ENCODE measurements at places on chromosomes 1 and 21.
A peak's percentile ranks its signal among the peaks of the same experiment; 100 is the strongest.

- DNase-seq: no peak
Observed at GRCh38 chr1:228765168-228765946, 30.1 kb downstream of the RHOU start.

DNA sequence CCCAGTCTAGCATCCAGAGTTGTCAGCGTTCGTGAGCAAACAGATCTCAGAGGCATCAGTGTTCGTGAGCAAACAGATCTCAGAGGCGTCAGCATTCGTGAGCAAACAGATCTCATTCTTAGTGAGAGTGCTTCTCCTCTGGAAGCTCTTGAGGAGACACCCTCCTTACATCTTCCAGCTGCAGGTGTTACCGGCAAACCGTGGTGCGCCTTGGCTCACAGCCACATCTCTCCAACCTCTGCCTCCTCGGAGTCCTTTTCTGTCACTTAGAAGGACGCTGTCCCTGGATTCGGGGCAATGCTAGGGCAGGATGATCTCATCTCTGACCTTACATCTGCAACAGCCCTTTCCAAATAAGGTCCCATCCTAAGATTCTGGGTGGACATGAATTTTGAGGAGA is 14.6 kb upstream of the UMODL1 start:
- no peak for DNase-seq

DNA sequence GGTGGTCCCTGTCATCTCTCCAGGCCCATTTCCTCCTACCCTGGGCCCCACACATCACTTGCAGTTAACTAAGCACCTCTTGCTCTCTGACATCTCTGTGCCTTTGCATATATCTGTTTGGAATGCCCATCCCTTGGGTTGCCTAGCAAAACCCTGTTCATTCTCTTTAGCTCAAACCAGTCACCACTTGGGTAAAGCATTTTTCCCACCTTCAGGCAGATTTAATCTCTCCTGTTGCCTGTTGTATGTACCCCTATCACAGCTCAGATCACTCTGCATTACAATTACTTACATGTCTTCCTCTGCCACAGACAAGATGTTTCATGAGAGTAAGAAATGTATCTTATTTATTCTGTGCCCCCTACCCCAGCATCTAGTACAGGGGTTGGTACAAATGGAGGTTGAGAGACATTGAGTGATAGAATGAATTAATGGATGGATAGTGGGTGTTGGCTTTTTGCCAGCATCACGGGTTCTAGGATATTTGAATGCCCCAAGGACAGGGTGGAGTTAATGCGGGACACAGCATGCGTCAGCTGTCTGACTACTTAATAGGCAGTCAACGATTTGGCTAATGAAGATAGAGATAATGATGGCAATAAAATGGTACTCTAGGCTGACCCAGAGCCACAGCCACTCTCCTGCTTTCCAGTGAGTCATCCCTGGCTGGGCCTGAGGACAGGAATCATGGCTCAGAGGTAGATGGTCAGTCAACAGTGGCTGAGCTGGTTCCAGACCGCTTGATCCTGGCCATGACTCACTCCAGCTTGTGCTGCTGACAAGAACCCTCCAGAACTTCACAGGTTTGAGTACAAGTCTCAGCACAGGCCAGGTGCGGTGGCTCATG is 6.5 kb downstream of the NR0B2 start:
- DNase-seq: no peak

DNA sequence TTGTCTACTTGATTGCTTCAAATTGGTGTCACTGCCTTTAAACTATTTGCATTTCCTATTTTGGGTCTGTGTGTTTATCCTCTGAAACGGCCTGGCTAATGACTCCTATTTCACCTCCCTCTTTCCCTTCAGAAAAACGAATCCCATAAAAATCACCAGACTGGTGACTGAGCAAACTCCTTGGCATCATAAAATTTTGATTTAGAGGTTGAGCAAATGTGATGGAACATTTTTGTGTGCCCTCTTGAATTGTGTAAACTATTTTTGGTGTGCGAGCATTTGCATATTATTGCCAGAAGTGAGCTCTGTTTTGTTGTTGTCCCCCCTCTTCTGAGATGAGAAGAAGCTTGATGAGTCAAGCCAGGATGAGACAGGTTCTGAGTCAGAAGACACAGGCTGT is 316.1 kb downstream of the AJAP1 start:
- DNase-seq: no peak

GRCh38 chr1:49106445-49106844 is 329.8 kb upstream of the BEND5 start:
- DNase-seq: no peak

DNA sequence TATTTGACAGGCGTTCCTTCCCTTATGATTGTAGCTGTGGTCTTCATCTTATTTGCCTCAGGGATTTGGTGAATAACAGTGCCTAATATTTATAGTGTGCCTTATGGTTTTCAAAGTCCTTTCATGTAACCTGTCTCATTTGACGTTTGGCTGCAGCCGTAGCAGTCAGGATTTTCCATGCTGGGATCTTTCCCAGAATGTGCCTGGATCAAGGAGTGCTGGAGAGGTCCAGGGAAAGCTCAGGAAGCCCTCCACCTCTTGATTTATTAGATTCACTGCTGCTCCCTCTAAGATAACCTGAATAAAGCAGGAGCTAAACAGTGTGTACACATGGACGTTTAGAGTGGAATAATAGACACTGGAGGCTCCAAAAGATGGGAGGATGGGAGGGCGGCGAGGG is 5.2 kb downstream of the C1orf21 start:
- no peak for DNase-seq

- DNase-seq: peak; percentile 30
Observed at GRCh38 chr1:221886743-221887414, 145.0 kb upstream of the DUSP10 start.

- DNase-seq: no peak
Observed at GRCh38 chr1:228552596-228553176, 65.5 kb downstream of the RNF187 start.

DNA sequence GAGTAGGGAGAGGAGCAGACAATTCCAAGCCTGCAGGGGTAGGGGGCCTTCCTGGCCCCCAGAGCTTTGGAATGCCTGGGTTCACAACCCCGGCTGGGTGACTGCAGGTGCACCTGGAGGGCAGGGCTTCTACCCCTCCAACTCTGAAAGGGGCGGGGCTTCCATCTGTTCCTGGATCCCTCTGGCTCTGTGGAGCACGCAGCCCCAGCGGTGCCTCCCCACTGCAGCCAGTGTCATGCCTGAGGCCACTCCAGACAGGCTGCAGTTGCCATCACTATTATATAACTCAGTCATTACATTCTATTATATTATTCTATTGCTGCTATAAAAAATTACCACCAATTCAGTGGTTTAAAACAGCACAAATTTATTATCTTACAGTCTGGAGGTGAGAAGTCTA is 12.5 kb upstream of the FNBP1L start:
- DNase-seq: no peak

DNA sequence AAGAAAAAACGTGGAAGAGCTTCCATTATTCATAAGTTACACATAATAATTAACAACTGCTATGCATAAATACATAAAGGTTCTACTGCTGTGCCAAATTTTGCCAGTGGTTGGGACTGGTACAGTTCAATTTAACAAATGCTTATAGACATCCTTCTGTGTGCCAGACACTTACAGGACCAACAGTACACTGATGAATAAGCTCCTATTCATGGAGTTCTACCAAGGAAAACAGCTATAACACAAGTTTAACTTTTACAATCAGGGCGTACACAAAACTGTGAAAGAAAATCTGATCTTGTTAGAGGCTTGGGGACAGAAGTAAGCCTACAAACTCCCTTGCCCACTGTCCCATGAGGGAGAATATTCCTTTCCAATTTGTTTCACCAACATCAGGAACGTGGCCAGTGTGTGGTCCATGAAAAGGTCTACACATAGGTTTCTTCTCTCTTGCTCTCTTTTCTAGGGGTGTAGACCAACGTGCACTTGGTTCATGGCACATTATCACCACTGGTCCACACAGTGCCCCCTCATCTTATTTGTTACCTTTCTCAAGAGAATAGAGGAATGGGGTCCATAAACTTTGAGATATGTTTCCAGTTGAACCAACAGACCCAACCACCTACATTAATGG is 10.1 kb downstream of the NRIP1 start:
- no peak for DNase-seq

DNA sequence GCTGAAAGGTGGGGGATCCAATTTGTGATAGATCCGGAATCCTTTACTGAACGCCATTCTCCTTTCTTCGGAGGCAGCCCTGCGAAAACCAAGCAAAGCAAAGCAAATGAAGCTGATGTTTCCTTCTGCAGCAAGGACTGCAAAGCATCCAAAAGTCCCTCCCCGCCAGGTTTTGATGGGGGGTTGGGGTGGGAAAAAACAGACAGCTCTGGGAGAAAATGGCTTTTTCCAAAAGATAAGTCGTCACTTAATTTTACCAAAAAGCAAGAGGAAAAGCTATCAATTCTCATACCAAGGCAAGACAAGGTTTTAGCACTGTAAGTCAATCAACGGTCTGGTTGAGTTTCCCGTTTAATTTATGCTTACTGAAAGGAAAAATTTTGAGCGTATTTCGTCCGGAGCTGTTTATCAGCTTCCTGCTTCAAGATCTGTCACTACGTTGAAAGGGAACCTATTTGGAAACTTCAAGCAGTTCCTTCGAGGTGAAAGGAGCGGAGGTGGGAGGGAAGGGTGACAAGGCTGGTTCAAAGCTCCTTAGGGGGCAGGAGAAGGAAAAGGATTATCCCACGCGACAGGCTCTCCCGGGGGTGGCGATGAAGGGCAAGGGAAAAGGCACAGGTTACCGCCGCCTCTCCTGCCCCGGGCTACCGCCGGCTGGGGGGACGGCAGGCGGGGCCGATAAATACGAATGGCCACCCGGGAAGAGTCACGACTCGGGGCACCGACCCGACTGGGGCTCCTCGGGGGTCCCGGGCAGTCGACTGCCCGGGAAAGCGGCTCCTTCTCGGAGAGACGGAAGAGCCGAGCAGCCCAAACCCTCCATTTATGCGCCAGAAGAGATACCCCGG is 750 bp downstream of the SYNJ1 start:
- DNase-seq: peak; percentile 11

DNA sequence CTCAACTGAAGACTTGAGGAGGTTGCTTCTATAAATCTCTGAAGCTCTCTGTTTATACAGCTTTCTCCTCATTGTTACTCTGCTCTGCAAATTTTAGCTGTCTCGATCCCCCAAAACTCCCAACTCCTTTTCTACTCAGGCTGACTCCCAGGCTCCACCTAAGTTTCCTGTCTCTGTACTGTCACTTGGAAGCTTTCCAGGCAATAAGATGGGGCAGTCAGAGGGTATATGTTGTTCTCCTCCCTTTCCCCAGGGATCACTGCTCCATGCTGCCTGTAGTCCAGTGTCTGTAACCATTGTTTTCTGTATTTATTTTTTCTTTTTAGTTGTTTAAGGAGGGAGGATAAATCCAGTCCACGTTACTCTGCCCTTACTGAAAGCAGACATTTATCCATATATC is 13.4 kb downstream of the TSNAX start:
- DNase-seq: no peak

DNA sequence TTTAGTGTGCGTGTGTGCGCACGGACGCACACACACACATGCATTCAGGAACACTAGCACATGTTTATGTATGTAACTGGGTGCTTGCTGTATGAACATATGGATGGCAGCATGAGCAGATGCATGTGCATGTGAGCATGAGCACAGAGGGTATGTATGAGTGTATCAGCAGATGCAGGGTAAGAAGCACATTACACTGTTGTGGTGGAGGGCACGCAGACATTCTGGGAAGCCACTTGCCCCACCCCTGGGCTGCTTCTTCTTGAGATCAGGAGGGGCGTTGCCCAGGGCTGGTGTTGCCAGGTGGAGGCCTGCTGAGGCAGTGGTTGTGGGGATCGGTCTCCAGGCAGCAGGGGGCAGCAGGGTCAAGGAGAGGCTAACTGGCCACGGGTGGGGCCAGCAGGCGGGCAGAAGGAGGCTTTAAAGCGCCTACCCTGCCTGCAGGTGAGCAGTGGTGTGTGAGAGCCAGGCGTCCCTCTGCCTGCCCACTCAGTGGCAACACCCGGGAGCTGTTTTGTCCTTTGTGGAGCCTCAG is 3.9 kb upstream of the P3R3URF start:
- DNase-seq: no peak

DNA sequence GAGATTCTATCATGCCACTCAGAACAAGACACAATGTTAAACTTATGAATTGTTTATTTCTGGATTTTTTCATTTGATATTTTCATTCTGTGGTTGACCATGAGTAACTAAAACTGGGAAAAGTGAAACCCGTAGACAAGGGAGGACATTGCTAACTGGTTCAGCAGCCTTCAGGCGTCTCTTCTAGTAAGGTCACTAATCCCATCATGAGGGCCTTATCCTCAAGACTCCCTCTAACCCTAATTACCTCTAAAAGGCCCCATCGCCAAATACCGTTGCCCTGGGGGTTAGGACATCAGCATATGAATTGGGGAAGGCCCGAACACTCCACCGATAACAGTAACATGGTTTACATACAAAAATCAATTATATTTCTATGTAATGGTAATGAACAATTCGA is 247.6 kb downstream of the TM2D1 start:
- no peak for DNase-seq

DNA sequence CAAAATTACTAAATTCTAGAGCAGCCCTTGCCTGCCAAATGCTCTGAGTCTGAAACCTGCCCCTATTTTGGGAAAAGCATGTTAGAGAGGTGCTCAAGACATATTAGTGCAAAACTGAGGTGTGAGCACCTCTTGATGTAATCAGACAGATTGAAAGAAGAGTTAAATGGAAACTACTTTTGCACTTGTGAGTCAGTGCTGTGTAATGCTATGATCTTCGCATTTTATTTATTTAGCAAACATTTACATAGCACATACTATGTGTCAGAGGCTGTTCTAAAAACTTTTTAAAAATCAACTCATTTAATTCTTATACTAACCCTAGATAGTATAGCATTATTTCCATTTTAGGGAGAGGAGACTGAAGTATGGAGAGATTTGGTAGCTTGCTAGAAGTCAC is 138.1 kb downstream of the ELAVL4 start:
- no peak for DNase-seq

GRCh38 chr1:44808938-44809917 is 905 bp downstream of the BTBD19 start:
- no peak for DNase-seq

DNA sequence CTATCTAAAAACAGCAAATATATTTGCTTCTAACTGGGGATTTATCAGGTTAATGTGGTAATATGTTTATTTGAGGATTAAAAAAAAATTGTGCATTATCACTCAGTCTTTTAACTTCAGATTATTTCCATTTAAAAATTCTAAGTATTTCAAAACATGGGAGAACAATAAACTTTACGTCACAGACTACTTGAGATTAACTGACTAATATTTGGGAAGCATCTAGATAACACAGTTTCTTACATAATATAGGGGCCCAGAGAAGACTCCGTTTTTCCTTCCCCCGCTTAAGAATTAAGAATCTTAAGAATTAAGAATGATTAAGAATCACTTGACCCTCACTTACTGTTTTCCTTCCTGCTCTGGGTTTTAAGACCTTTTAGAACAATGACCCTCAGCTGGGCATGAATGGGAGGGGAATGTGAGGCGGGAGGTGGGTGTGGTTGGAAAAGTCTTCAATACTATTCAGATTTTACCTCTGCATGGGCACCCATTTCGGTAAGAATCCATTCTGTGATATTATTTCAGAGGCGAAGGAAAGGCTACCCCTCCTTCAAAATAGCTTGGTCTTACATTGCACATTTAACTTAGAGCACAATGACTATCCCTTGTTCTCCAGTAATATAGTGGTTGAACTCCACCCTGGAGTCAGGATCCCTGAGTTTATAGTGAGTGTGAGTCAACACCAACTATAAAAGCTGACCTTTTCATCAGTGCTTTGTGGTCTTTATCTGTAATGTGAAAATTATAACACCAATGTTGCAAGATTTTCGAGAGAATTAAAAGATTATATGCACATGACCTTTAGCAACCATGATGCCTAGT is 821.3 kb downstream of the USP25 start:
- no peak for DNase-seq
